ENCODE measurements at places on chromosomes 1 and 21.

DNA sequence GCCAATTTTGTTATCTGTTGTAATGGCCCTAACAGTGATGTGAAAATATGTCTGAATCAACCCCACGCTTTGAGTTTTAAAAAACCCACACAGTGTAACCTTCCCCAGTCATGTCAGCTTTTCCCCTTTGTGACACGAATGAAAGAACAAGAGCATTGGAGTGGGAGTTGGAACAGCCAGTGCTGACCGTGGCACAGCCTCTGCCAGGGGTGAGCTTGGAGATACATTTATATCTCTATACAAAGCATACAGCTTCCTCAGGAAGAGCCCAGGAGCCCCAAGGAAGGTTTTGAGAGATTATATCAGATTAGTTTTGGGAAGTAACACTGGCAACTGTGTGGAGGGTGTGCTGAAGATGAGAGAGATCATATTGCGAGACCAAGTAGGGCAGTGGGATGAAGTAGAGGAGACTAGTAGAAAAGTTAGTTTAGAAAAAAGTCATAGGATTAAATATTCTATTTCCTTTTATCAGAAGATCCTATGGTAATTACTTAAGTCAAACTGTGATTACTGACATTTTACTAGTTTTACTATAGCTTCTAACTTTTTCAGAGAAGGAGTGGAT is 15.9 kb downstream of the LRRC8B start:
- no peak for DNase-seq

GRCh38 chr1:186429017-186429416 is 31.9 kb downstream of the PDC start:
- DNase-seq = no peak

DNA sequence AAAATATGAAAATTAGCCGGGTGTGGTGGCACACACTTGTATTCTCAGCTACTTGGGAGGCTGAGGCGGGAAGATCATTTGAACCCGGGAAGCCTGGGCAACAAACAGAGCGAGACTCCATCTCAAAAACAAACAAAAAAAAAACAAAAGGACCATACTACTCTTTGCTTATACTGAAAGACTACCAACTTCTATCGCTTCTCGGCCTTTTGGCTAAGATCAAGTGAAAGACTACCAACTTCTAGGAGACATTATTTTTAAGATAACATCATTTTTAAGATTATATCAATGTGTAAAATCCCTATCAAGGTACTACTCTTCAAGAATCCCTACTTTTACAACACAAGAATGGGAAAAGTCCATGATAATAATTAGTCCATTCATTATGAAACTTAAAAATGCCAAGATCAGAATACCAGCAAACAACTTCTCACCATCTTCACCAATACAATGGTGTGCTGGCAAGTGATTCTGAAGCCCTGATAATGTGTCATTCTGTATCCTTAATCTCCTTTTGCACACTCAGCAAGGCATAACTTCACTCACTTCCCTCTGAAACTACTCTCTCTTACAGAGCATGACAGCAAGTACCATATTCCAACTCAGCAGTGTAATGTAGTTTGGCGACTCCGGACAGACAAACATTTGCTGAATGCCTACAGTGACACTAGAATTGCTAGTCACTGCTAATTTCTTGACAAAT is 1.7 kb downstream of the PTP4A2 start:
- no peak for DNase-seq

DNA sequence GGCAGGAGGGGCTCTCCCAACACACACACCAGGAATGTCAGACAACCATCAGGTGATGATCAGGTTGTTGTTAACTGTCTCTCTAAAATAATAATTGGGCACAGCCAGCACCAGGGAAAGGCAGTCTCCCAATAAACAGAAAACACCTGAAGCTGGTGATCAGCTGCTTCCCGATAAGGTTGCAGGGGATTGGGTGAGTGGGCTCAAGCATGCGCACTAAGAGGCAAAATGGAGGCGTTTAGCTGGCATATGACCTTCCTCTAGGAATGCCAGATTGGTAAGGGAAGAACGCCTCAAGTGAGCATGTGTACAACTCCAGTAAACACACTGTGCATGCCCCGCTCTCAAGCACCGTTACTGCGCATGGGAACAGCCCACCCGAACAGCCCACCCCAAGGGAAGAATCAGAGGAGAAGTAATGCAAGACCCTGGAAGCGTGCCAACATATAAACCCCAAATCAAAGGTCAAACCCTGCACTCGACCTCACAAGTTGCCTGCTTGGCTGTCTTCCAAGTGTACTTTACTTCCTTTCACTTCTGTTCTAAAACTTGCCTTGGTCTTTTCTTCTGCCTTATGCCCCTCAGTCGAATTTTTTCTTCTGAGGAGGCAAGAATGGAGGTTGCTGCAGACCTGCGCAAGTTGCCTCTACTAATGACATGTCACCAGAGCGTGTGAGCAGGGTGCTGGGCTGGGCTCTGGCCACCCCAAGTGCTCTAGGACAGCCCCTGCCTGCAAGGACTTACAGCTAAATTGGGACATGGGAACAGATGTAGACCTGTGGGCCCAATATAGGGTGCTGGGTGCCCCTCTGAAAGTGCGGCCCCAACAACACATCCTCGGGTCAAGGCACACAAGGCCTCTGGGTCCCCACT is 200.8 kb downstream of the RHOU start:
- no peak for DNase-seq

DNA sequence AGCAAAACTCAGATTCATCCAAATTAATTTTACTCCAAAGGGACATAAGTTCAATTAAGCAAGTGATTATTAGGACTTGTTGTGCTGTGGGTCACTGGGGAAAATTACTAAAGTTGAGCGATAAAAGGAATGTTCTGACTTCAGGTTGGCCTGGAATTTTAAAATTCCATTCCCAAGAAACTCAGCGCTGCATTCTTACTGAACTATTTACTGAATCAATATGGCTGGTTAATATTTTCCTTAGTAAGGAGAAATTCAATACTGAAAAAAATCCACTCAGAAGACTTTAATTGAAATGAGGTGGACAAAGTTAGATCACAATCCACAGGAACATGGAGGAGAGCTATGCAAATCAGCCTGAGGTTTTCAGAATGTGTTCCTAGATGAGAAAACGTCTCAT is 578.9 kb upstream of the NR5A2 start:
- no peak for DNase-seq

- DNase-seq = no peak
Observed at GRCh38 chr21:41664881-41665765, 101.7 kb downstream of the RIPK4 start.

DNA sequence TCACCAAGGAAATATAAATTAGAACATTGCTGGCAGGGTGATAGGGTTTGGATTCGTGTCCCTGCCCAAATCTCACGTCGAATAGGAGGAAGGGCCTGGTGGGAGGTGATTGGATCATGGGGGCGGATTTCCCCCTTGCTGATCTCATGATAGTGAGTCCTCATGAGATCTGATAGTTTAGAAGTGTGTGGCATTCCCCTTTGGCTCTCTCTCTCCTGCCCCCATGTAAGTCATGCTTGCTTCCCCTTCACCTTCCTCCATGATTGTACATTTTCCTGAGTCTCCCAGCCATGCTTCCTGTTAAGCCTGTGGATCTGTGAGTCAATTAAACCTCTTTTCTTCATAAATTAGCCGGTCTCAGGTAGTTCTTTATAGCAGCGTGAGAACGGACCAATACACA is 60.6 kb downstream of the VPS26C start:
- DNase-seq = no peak

GRCh38 chr1:7811476-7811875 is 27.4 kb downstream of the PER3 start:
- no peak for DNase-seq

- DNase-seq = no peak
Observed at GRCh38 chr1:177429234-177429633, 258.5 kb downstream of the BRINP2 start.

- no peak for DNase-seq
Observed at GRCh38 chr1:78171736-78172590, 126.2 kb downstream of the GIPC2 start.

DNA sequence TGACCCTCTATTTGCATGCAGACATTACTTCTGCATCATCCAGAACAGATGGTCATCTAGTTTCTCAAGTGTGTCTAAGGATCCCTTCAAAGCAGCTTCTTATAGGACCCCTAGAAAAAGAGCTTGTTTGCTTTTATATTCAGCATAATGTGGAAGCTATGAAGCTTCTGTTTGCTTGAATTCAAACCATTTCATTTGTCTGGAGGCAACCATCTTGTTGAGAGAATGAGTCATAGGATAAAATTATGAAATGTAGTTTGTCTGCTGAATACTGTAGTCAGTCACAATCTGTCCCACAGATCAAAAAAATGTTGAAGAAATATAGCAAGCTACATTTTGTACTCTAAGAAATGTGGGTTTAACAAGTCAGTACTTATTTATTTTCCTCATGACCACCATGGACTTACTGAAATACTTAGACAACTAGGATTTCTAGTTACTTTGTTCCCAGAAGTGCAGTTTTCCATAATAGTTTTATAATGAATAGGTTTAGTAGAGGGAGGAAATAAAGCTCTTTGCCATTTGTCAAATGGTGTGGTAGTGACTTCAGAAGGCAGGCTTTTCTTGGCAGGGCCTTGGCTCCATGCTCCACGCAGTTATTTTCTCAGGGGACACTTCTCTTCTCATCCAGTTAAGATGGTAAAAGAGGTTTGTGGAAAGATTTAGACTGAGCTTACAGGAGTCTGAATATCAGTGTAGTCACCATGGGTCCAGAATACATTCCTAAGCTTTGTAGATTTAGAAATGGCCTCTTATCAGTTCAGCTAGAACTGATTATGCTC is 74.8 kb upstream of the DEPDC1 start:
- DNase-seq = no peak

Data from activated T-helper 1 cell treated with anti-CD3 and anti-CD28 coated beads, Interleukin-2, amount 50 U/mL, for 16 hours (primary cell).